ENCODE measurements at places on chromosomes 1 and 21.
A peak's percentile ranks its signal among the peaks of the same experiment; 100 is the strongest.

DNA sequence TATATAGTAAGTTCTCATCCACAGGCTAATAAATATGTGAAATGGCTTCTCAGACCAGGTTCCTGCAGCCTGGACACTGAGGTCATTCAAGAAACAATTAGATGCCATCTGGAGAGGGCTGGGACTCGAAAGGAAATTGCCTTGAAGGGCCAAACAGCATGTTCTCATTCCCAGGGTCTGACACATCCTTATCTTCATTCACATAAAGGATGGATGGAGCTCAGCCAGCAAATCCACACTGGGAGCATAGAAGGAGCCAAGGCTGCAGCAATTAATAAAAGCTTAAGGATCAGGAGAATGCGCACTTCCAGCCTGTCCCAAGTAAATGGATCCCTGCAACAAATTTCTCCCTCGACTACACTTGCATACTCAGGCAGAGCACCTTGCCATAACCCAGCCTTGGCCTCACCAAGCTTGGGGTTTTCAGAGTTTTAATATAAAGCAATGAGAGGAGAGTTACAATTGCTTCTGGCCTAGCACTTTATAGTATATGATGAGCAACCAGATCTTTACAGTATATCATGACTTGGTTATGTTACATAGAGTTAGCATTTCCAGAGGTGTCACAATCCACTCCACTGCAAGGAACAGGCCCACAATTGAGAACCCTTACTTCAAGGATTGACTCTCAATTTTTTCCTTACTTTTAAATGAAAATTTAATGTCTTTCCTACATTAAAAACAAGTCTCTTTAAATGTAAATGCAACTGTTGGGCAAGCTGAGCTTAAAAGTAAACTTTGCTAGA, 55.9 kb downstream of the BCAR3 start:
- DNase-seq = no peak

- DNase-seq = no peak
Measured at GRCh38 chr1:2274231-2274928, 46.3 kb downstream of the SKI start.

GRCh38 chr1:53218201-53218600, 2.2 kb downstream of the CZIB start:
- DNase-seq = no peak

DNA sequence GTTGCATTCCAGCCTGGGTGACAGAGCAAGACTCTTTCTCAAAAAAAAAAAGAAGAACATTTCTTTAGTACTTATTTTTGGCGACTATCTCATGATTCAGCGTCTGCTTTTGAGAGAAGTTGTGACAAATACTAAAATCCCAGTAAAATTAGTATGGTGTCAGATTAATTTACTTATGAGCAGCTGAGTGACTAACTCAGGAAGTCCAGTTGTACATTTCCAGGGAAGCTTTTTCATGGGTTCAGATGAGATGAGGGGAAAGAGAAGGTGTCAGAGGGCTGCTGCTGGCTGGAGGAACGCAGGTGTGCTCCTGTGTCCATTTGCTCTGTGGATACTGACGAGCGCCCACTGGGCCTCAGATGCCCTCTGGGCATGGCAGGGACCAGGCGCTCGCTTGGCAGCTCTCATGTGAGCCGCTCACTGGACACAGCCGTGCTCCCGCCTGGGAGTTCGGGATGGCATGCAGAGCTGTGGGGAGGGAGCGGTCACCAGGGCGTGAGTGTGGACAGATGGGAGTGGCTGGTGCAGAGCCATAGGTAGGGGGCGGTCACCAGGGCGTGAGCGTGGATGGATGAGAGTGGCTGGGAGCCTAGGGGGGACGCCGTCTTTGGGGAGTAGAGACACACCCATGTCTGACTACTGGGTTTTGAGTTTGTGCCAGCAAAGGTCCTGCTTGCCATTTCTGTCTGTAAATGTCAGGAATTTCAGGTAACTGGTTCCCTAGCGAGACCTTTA, 55.0 kb downstream of the ADARB1 start:
- peak; percentile 73 for DNase-seq

GRCh38 chr1:182713492-182713891, 29.1 kb upstream of the RGS8 start:
- DNase-seq = no peak

- DNase-seq = no peak
Measured at GRCh38 chr1:182381962-182382819, 9.4 kb downstream of the GLUL start.

- DNase-seq = no peak
Measured at GRCh38 chr1:198599749-198600148, 39.1 kb upstream of the PTPRC start.

DNA sequence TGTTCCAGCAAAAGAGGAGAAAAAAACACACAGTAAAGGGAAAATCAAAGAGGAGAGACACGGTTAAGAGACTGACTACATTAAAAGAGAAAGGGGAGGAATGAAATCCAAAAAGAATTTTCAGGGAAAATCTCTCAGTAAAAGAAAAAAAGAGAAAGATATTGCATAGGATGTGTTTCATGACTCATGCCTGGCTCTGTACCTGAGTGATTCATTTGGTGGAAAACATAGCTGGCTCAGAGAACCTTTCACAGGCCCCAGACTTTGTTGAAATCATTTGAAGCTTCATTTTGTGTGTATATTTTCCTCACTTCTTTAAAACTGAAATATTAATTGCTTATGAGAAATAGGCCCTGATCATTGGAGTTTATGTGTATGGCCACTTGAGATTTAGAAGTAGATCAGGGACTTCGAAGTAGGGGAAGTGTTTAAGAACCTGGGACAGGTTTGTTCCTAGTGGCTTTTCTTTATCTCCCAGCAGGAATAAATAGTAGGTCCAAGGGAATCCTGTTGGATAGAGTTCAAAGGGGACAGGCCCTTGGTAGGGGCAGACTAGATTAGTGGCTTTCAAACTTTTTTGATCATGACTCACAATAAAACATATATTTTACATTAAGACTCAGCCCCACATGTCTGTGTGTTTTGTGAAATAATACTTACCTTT, 239.1 kb upstream of the SGIP1 start:
- DNase-seq = no peak

- no peak for DNase-seq
Measured at GRCh38 chr1:212237651-212238050, 47.6 kb upstream of the PPP2R5A start.

- DNase-seq = no peak
Measured at GRCh38 chr1:192747301-192747700, 61.5 kb upstream of the RGS2 start.

GRCh38 chr1:154954541-154954940, 1.4 kb downstream of the PBXIP1 start:
- no peak for DNase-seq

- no peak for DNase-seq
Measured at GRCh38 chr21:14236180-14236579, 20.2 kb downstream of the RBM11 start.

DNA sequence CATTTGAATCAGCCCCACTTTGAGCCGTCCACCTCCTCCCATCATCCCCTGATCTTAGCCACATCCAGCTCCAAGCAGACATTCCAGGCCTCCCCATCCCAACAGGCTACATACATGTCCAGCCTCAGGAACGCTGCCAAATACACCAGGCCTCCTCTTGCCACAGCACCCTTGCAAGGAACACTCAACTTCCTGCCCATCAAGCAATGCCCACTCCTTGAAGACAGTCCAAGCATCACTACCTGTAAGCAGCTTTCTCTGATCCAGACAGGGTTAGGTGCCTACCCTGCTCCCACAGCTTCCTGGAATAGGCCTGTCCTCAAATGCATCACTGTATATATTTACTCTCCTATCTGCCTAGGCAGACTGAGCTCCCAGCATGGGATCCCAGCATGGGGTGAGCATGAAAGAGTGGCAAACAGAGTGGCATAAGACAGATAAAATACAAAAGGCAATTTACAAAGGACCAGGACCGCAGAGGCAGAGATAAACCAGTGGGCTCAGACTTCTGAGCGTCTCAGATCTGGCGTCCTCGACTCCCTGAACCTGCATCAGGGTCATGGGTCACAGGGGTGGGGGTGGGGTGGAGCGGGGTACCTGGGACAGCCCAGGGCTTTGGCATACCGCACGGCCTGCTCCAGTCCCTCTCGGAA, 816 bp downstream of the HYI start:
- DNase-seq = no peak

DNA sequence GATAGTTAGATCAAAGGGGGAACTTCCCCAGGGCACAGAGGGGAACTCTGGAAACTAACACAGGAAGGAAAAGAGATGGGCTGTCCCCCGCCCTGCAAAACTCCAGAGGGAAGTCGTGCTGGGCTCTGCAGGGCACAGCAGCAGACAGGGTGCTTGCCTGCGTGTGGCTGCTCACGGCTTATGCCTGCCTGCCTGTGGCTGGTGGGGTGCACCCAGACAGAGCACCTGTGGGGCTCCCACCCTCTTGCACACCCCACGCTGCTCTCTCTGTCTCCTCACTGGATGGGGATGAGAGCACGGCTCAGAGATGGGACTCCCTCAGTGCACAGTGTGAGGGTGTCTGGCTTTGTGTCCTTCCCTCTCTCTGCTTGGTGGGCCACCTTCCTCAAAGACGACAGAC, 13.5 kb upstream of the ETV3L start:
- peak; percentile 84 for DNase-seq

- no peak for DNase-seq
Measured at GRCh38 chr1:44405798-44406736, 1.0 kb downstream of the RNF220 start.

DNA sequence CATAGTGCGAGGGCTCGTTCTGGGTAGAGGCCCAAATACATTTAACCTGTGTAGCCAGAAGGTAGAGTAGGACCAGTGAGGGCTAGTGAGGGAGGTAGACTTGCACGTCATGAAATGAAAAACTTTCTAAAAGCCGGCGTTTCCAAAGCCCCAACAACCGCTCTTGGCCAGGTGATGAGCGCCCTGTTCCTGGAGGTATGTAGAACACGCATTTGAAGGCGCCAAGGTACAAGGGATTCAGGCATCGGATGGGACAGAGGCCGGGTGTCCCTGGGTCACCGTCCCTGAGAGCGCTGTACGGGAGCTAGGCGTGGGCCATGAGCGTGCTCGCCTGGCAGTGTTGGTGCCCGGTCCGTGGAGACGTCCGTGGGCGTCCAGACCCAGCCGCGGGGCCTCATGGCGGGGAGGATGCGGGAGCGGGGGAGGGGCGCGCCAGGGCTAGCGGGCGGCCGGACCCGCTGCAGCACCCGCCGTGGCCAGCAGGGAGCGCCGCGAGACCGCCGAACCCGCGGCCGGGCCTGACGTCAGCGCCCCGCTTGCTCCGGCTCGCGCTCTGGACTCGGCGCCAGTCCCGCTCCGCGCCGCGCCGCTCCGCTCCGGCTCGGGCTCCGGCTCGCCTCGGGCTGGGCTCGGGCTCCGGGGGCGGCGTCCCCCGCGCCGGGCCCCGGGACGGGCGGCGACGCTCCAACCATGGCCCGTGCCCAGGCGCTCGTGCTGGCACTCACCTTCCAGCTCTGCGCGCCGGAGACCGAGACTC, at the start of gene PTPRU:
Gene PTPRU, plus strand, starts transcription at position 568 of the 757 bp plus-strand sequence. Its CDS starts 123 bp downstream, at position 691.
- peak; percentile 83 for DNase-seq

DNA sequence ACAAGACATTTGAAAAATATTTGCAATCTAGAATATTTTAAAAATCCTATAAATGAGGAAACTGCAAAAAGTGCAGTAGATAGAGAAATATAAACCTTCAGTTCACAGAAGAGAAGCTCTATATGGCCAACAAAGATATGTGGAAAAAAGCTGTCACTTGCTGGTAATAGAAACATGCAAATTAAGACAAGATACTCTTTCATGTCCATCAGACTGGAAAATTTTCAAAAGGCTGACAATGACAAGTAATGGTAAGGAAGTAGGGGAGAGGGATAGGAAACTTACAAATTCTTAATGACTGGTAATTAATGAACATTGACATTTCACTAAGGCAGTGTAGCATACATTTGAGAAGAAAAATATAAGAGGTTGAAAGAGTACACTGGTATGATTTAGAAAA, 147.9 kb downstream of the MRPL39 start:
- DNase-seq = no peak

DNA sequence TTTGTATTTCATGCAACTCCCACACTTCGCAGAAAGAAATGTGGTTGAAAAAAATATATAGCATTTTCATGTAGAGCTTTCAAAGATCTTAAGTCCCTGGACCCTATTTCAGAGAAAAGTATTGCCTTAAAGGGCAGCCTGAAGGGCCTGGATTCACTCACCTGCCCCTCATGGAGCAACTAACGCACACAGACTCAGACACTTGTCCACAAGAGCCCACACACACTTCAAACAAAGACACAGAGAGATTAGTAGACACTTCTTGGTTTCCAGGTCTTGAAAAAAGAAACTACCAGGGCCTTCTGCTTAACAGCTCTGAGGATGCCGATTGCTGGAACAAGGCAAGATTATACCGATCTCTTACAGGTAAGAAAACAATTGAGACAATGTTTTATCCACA, 122.2 kb downstream of the ZBTB18 start:
- DNase-seq = no peak

DNA sequence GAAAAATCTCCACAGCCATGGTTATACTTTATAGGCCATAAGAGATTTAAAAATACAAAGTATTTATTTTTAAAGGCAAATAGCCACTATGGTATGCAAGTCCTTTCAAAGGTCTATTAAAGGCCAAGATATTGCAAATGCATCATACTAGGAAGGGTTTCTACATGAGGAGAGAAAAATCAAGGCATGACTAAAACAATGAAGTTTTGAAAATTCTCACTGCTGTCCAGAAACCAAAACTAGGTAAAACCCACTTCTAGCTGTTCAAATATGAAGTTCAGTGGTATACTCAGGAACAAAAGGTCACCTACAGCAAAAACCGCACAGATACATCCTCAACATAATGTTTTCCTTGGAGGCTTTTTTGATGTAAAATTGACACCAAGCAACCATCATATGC, 75.0 kb downstream of the EPS15 start:
- no peak for DNase-seq

GRCh38 chr1:202171292-202172014, 11.1 kb upstream of the PTPN7 start:
- DNase-seq = no peak

DNA sequence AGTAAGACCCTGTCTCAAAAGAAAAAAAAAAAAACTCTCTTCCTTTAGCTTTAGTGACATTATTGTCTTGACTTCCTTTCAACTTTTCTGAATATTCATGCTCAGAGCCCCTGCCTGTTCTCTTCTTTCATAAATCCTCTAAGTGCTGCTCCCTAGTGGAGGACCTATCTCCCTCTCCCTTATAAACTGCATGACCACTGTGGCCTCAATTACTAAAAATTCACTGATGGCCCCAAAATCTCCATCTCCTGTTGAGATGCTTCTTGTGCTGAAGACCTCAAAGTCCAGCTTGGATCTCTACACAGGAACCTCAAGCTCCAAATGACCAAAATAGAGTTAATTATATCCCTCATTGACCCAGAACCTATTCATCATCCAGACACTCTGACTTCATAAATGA, 7.8 kb downstream of the ITLN1 start:
- DNase-seq = no peak

GRCh38 chr1:184387476-184388318, 868 bp downstream of the C1orf21 start:
- DNase-seq = peak; percentile 51

DNA sequence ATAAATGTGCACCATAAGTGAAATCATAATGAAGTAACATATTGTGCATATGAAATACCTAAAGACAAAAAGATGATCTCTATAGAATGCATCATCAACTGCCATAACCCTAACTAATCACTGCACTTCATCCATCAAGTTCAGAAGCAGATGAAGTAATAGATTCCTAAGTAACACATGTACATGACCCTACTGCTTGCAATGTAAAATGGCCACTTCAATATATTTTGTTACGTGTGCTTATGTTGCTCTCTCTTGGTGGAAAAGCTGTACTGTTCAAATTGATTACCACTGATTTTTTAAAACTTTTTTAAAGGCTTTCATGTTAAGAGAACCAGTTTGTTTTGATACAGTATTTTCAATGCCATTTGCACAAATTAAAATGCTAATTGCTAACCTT, 141.8 kb downstream of the TTLL7 start:
- peak; percentile 9 for DNase-seq

- DNase-seq = no peak
Measured at GRCh38 chr1:50705699-50706098, 254.4 kb downstream of the FAF1 start.
